ENCODE measurements at places on chromosomes 6 and 20. TPM values are rescaled to one million over a fixed set of nuclear protein-coding genes. Genes with fewer than 3 reads are reported as not detected.

Gene CYP39A1
- 11.3 TPM for total RNA-seq

Gene PARD6B
- 7.8 TPM for total RNA-seq

Gene OPRM1
- not detected for total RNA-seq

GRCh38 chr6:17086469-17086868, 15.4 kb upstream of the STMND1 start:
- H3K27me3 ChIP-seq, result peaks cover 7% of the 10 kb centered on the region
- no peaks in the 10 kb centered on the region for H3K36me3 ChIP-seq
- peak; percentile 74 for DNase-seq

- DNase-seq, result no peak
- no peaks in the 10 kb centered on the region for H3K4me1 ChIP-seq
- H3K27me3 ChIP-seq, result no peaks in the 10 kb centered on the region
- no peak overlapping the region for H3K27ac ChIP-seq
These were observed 269.8 kb downstream of the CDH4 start for GRCh38 chr20:61521687-61522420.

- DNase-seq, result no peak
- H3K27me3 ChIP-seq, result no peaks in the 10 kb centered on the region
- no peaks in the 10 kb centered on the region for H3K36me3 ChIP-seq
- no peak overlapping the region for H3K4me3 ChIP-seq
- no peaks in the 10 kb centered on the region for H3K4me1 ChIP-seq
These were observed 19.6 kb upstream of the AKAP7 start for GRCh38 chr6:131115651-131116050.
